Heart right ventricle (tissue), 16 donors: ENCODE measurements at places on chromosomes 11 and 22. TPM values are rescaled to one million over a fixed set of nuclear protein-coding genes. Genes with fewer than 3 reads are reported as not detected.

DNA sequence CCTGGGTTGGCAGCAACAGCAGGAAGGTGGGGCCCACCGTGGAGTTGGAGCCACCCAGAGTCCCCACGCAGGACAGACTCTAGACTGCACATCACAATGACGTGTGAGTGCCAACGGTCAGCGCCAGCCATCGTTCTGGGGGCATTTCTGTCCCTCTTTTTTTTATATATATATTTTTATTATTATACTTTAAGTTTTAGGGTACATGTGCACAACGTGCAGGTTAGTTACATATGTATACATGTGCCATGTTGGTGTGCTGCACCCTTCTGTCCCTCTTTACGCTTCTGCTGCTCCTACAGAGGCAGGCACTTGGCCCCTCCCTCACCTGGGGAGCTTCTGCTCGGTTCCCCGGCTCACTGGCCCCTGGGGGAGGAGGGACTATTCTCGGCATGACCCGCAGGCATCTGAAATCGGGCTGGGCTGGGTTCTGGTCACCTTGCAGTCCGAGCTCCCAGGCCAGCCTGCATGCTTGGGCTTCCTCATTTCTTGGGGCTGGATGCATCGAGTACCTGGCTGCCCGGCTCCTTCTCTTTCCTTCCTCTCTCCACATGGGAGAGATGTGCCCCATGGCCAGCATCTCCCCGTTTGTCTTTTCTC lies 787.4 kb downstream of the TBC1D22A start:
- no peaks in the 10 kb centered on the region for H3K36me3 ChIP-seq
- H3K27ac ChIP-seq = no peak overlapping the region
- H3K4me1 ChIP-seq = no peaks in the 10 kb centered on the region
- H3K4me3 ChIP-seq = no peak overlapping the region
- DNase-seq = no peak

- H3K4me3 ChIP-seq = no peak overlapping the region
- no peaks in the 10 kb centered on the region for H3K27me3 ChIP-seq
- no peak overlapping the region for H3K27ac ChIP-seq
- no peak for DNase-seq
These were observed 40.1 kb upstream of the LYVE1 start for GRCh38 chr11:10608584-10608983.

DNA sequence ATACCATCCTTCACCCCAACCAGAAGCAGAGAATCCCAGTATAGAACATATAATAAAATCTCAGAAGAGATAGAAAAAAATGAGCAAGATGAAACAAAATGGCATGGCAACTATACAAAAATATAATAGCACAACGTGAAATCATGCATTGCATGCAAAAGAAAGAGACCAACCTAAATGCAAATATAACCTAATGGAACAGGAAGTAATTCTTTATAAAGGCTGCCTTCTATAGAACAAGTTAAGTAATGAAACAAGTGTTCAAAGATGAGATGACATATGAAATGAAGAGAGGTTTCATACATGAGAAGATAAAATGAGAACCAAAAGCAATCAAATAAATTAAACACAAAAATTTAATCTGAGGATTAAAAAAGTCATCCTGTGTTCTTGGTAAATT lies 18.5 kb upstream of the ARHGAP20 start:
- H3K27ac ChIP-seq = no peak overlapping the region
- DNase-seq = no peak
- no peaks in the 10 kb centered on the region for H3K36me3 ChIP-seq

OR56A1 gene
- total RNA-seq = not detected

GRCh38 chr11:47861728-47862127 lies 13.6 kb upstream of the NUP160 start:
- no peaks in the 10 kb centered on the region for H3K36me3 ChIP-seq
- no peak overlapping the region for H3K27ac ChIP-seq
- DNase-seq = no peak
- no peak overlapping the region for H3K4me3 ChIP-seq
- H3K27me3 ChIP-seq = no peaks in the 10 kb centered on the region
- H3K4me1 ChIP-seq = peaks cover 26% of the 10 kb centered on the region

DNA sequence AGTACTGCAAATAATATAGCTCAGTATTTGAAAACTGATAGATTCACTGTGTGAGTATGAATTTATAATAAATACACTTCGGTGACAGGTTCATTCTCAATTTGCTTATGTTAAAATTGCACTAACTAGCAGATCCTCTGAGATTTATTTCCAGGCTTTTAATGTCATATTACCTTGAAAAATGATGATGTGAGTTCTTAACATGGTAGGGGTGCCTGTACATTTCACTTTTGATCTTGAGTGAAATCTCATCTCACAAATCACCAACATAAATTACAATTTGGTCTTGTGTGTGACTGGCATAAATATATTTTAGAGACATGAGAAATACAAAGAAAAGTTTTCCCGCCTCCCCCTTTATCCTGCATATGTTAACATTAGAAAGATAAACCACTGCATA lies 240.4 kb downstream of the DYNC2H1 start:
- no peaks in the 10 kb centered on the region for H3K36me3 ChIP-seq
- no peak overlapping the region for H3K4me3 ChIP-seq
- H3K27me3 ChIP-seq = no peaks in the 10 kb centered on the region
- H3K4me1 ChIP-seq = no peaks in the 10 kb centered on the region

- no peak overlapping the region for H3K4me3 ChIP-seq
- DNase-seq = no peak
- no peaks in the 10 kb centered on the region for H3K4me1 ChIP-seq
- no peaks in the 10 kb centered on the region for H3K27me3 ChIP-seq
These were observed 37.1 kb upstream of the HMGXB4 start for GRCh38 chr22:35220221-35220620.

MS4A12 gene
- total RNA-seq = not detected

PHOX2A gene
- total RNA-seq = not detected

RAB36 gene
- total RNA-seq = 0.19 TPM

DNA sequence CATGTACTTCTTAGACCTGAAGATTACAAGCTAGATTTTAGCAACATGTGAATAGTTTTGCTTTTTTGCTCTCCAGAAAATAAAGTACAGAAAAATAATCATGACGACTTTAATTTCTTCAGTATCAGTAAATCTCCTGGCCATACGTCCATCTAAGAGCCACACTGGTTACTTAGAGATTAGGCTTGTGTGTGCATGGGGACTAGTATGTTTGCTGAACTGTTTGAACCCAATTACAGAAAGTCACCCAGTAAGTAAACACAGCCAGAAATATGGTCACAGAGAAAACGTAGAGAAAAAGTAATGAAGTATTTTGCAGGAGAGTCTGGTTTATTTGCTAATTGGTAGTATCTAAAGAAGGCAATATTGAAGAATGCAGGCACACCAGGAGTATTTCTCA lies 1053.6 kb upstream of the CCDC90B start:
- H3K27me3 ChIP-seq = no peaks in the 10 kb centered on the region
- no peak overlapping the region for H3K4me3 ChIP-seq
- no peaks in the 10 kb centered on the region for H3K36me3 ChIP-seq
- no peak for DNase-seq
- no peak overlapping the region for H3K27ac ChIP-seq

DNA sequence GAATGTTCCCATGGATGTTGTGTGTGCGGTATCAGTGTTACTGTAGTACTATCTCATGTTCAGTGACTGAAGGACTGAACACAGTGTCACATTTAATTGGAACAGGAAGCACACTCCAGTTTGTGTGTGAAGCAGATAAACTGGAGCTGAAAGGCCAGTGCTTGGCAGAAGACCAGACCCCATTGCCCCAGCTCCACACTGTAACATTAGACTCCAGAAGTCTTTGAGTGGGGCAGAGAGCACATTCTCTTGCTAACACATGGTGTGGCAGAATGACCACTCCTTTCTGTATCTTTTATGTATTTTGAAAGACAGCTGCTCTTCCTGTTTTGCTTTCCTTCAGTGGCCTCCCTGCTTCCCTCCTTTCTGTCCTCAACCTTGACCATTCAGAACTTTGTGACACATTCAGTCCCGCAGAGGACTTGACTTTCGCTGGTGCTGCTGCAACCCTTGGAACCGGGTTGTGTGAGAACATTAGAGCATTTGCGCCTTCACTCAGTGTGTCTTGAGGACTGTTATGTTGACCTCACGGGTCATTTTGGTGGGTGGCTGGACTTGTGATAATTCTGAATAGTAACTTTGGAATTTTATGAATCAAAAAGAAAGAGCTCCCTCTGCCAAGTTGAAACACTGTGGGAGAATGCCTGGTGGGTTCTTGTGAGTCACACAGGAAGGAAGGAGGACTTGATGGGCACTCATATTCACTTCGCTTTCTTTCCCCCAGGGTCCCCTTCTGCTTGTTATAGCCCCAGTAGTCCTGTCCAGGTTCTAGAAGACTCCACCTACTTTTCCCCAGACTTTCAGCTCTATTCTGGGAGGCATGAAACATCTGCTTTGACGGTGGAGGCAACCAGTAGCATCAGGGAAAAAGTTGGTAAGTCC lies 26.4 kb downstream of the AMOTL1 start:
- no peak overlapping the region for H3K4me3 ChIP-seq
- H3K4me1 ChIP-seq = peaks cover 45% of the 10 kb centered on the region
- no peaks in the 10 kb centered on the region for H3K36me3 ChIP-seq
- H3K27me3 ChIP-seq = no peaks in the 10 kb centered on the region

DNA sequence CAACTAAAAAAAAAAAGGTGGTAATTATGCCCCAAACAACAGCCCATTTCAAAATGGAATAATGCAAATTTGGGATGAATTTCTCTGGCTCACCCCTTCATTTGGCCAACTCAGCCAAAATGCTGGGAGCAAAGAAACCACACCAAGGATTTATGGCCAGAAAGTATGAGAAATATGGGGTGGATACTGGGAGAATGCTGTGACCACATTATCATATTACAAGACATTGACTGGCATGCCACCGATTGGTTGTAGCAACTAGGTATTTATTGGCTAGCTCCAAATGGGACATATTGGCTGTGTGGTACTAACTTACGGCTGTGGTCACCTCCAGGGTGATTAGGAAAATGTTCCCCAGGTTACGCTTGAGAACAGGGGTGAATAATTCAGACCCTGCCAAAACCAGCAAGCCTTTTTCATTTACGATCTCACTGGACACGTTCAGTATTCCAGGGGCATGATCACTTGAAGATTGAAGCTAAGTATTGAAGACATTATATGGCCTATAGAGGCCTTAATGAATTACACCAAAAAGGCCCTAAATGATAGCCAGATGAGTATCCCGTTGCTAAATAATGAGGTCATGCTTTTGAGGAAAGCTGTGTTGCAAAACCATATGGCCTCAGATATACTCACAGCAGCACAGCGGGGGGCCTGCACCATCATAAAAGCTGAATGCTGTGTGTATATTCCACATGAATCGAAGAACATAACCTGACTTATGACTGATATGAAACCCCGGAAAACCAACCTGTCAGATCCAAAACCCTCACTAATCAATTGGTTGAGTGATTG lies 3.8 kb upstream of the FDX1 start:
- no peaks in the 10 kb centered on the region for H3K27me3 ChIP-seq
- no peaks in the 10 kb centered on the region for H3K4me1 ChIP-seq
- no peak overlapping the region for H3K27ac ChIP-seq

CRYBB2 gene
- total RNA-seq = not detected

DNA sequence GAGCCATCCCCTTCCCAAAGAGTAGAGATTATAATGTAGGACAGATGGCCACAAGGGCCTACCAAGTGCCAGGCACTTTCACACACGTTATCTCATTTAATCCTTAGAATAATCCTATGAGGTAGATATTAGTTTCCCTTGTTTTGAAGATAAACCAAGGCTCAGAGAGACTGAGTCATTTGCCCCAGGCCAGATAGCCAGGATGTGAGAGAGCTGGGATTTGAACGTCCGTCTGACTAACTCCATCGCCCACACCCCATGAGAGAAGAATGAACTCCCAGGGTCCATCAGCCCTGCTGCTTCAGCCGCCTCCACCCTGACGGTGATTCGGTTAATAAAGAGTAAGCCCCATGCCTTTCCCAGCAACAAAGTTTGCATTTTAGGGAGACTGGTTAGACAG lies 10.7 kb downstream of the PRG3 start:
- H3K36me3 ChIP-seq = no peaks in the 10 kb centered on the region
- peaks cover 32% of the 10 kb centered on the region for H3K4me1 ChIP-seq
- DNase-seq = no peak
- H3K27ac ChIP-seq = no peak overlapping the region

DNA sequence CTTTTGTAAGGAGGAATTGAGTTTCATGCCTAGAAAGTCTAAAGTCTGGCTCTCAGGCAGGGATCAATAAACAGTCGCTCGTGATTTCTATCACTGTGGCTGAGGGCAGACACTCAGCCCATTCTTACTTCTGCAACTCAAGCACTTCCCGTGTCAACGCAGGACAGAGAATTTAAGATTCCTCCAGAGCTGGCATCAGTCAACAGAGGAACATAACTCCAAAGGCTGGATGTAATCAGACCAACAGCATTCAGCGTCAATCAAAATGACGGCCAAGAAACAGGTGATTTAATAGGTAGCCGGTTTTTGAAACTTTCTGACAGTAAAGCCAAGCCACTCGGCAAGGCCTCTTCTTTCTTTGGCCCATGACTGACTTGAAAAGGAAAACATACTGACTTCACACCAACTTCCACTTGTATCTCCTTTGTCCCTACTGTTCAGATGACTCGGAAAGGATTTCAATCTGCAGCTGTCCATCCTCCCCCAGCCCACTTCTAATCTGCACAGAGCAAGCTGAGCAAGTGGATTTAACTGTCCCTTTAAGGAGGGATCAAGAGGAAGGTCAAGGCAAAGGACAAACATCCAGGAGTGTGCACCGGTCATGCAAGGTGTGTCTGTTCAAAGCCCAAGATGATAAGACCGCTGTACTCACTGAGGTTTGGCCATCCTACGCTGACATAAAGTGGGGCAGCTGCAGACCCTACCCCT lies 9.5 kb downstream of the VPS37C start:
- peaks cover 5% of the 10 kb centered on the region for H3K36me3 ChIP-seq
- no peak overlapping the region for H3K4me3 ChIP-seq
- H3K27me3 ChIP-seq = no peaks in the 10 kb centered on the region
- H3K27ac ChIP-seq = no peak overlapping the region

- peaks cover 46% of the 10 kb centered on the region for H3K27me3 ChIP-seq
- no peaks in the 10 kb centered on the region for H3K36me3 ChIP-seq
- no peak for DNase-seq
- no peak overlapping the region for H3K27ac ChIP-seq
- peaks cover 27% of the 10 kb centered on the region for H3K4me1 ChIP-seq
These were observed 110.3 kb downstream of the WNT7B start for GRCh38 chr22:45866646-45867117.

BIK gene
- total RNA-seq = not detected

DNA sequence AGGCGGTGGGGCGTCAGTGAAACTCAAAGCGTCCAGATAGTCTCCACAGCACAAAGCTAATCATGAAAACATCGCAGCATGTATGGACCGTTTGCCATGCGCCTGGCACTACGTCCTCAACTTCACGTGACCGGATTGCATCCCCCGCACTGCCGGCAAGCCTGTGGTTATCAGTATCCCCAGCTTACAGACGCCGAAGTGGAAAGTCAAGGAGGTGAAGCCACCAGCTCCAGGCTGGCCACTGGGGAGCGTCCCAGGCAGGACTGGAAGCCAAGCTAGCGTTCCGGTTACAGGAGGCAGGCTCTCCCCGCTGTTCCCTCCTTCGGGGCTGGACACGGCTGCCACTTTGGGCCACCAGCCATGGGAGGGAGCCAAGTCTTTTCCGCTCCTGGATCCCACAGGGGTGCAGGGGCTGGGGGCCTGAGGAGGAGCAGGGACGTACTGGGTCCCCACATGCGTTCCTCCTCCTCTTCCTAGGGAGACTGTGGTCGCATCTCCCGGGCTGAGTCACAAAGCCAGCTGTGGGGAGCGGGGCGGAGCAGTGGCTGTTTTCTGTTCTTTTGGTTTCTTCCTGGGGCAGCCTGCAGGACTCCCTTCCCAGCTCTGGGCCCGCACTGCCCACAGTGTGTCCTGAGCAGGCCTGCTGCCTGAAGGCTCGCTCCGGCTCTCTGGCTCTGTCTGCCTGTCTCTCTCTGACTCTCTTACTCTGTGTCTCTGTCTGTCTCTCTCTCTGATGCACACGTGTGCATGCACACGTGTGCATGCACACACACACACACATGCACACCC lies 4.3 kb upstream of the OSBPL5 start:
- H3K27me3 ChIP-seq = no peaks in the 10 kb centered on the region
- no peaks in the 10 kb centered on the region for H3K36me3 ChIP-seq
- peaks cover 4% of the 10 kb centered on the region for H3K4me1 ChIP-seq
